ENCODE measurements at places on chromosomes 6 and 20.

DNA sequence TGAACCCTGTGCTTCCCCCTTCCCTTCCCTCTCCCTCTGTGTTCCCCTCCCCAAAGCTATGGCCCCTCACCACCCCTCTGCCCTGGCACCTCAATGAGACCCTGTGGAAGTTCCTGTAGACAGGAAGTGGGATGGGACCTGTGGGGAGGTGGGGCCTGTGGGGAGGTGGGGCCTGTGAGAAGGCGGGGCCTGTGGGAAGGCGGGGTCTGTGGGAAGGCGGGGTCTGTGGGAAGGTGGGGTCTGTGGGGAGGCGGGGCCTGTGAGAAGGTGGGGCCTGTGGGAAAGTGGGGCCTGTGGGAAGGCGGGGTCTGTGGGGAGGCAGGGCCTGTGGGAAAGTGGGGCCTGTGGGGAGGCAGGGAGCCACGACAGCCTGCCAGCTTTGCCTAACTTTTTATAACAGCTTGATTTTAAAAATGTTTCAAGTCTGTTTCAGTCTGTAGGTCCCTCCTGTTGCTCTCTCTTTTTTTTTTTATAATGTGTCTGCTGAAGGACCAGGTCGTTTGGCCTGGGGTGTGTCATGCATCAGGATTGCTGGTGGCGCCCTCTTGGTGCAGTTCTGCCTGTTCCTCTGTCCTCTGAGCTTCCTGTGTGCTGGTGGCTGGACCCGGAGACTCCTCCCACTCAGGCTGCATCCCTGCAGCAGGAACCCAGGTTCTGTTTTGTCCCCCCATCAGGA is 70.5 kb upstream of the SLCO4A1 start:
- DNase-seq = no peak

- no peak for DNase-seq
Measured at GRCh38 chr20:55116598-55116997, 641.2 kb downstream of the DOK5 start.

GRCh38 chr6:5547556-5547955 is 286.2 kb downstream of the FARS2 start:
- DNase-seq = no peak

DNA sequence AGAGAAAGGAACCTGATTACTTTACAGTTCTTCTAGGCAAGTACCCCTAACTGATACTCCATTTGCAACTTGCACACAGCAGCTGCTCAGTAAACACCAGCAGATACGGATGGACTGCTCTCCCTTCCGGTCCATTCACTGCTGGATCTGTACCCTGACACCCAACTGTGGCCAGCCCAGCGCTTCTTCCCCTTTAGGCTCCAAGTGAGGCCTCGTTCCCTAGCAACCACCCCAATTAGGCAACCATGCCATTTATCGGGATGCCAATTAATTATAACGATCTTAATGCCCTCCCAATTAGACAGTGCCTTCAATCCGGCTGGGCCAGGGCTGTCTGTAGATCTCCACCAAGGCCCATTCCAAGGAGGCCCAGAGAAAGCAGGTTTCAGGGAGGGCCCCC is 3.2 kb downstream of the SULF2 start:
- no peak for DNase-seq
